Bronchial epithelial cell (primary cell): ENCODE measurements at places on chromosomes 4 and X.

- no peak for DNase-seq
Measured at GRCh38 chr4:10715135-10715534, 30.6 kb upstream of the CLNK start.

GRCh38 chrX:104565791-104566680 lies at the start of gene IL1RAPL2:
TSS of gene IL1RAPL2 (plus strand) at chrX:104566199.
- peak; percentile 23 for DNase-seq

DNA sequence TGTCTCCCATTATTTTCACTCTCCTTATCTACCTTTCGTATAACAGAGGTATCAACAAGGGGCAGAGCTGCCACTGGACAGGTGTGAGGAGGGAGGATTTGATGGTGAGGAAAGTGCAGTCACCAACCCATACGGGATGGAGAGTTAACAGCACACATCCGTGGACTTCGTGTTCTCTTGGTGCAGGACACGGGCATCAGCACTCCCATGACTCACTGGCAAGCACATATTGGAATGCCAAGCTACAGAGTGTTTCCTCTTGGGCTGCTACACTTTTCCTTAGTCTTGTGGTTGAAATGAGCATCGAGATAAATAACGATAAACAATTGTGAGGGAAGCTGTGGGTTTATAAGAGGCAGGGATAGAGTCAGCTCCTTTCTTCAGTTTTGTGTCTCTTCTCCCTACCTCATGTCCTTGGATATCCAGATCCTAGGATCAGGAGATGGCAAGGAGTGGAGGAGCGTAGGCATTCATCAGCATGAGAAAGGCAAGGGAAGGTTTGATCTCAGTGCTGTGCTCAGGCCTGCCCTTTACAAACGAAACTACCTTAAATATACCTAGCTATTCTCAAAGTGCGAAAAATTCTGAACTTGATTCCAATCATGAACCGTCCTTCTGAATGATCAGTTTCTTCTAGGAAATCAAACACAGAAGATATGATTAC lies 96.3 kb downstream of the ZNF827 start:
- DNase-seq = no peak

DNA sequence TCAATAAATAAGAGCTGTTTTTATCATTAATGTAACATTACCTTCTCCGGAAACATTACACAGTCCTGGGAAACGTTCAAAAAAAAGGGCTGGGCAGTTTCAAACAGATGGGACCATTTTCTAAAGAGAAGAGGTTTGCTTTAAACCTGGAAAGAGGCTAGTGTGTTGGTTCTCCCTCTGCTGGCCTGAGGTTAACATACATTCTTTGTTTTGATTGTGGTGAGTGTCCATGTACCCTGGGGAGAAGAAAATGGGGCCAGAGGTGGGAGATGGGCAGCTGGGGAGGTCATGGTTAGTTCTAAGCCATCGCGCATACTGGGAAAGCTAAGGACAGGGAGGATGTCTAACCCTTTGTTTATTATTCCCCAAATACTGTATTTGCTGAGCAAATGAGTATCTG lies 194.7 kb downstream of the CPEB2 start:
- peak; percentile 27 for DNase-seq

DNA sequence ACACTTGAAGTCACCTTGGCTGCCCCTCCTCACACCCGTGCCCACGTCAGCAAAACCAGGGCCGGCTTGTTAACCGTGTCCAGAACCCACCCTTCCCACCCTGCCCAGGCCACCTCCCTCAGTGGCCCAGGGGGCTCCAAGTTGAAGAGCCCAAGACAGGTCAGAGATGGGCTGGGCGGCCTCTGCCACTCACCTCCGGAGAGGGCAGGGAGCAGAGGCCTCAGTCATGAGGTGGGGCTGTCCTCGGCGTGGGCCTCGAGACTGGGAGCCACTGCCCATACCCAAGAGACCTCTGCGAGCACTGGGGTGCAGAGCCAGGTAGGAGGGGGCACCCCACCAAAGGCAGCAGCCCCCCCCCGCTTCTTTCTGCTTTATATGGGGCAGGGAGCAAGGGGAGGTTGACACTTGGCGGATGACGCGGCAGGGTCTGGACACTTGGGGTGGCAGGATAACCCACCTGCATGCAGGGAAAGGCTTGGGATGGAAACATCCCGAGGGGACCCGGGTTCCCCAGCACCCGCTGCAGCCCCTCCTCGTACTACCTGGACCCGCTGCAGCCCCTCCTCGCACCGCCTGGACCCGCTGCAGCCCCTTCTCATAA lies 38.0 kb upstream of the SPON2 start:
- no peak for DNase-seq

- no peak for DNase-seq
Measured at GRCh38 chrX:124307253-124307907, 25.1 kb upstream of the TEX13D start.
